Esophagus squamous epithelium (tissue), 5 donors: ENCODE measurements at places on chromosomes 6 and 20.

DNA sequence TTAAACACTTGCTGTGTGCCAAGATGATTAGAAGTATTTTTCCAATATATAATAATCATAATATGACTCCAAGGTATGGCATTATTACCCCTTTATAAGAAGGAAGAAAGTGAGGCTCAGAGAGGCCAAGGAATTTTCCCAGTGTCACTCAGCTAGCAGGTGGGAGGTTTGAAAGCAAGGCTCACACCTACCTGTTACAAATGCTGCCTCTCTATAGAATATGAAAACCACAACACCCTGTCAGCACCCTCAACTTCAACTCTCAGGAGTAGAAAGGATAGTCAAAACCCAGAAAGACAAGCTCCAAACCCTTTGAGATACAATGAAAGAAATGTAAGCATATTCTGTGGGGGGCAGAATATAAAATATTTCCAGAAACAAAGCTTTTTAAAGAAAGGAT is 76.7 kb downstream of the LAMP5 start:
- no peak for DNase-seq

GRCh38 chr6:147958683-147959082 is 384.0 kb upstream of the SASH1 start:
- no peak for DNase-seq

GRCh38 chr6:161660666-161661571 is 387.1 kb upstream of the AGPAT4 start:
- DNase-seq = no peak

- DNase-seq = no peak
These were observed 4.4 kb upstream of the SLC22A7 start for GRCh38 chr6:43293698-43294097.

DNA sequence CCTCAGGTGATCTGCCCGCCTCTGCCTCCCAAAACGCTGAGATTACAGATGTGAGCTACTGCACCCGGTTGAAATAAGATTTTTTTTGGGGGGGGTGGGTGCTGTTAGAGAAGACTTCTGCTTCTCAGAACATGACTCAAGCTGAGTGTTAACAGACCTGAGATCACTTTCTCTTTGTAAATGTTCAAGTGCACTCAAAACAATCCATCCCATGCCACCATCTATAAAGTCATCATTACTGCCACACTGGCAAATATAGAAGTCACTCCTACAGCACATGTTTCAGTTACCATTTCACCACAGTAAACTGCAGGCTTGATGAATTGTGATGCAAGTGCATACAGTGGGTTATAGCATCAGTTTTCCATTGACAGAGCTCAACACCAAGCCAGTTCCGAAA is 9.0 kb downstream of the VPS16 start:
- no peak for DNase-seq

GRCh38 chr6:130600880-130601341 is 226.3 kb upstream of the SMLR1 start:
- no peak for DNase-seq

GRCh38 chr6:43257367-43258145 is 14.3 kb downstream of the TTBK1 start:
- no peak for DNase-seq

DNA sequence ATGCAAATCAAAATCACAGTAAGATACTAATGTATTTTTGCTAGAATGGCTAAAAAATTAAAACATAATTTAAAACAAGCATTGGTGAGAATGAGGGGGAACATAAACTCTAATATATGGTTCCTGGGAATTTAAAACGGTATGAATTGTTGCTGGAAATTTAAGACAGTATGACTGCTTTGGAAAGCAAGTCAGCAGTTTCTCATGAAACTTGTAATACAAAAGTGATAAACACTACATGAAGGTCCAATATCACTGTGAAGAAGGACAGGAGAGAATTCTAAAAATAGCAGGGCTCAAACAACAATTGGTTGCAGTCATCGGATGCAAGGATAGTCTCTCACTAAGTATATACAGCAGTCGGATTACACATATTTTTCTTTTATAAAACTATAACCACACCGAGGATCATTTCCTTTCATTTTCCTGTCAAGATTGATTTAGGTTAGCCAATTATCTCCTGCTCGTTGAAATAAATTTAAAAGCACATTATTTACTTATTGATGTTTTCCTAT is 18.5 kb upstream of the PRSS16 start:
- DNase-seq = no peak

DNA sequence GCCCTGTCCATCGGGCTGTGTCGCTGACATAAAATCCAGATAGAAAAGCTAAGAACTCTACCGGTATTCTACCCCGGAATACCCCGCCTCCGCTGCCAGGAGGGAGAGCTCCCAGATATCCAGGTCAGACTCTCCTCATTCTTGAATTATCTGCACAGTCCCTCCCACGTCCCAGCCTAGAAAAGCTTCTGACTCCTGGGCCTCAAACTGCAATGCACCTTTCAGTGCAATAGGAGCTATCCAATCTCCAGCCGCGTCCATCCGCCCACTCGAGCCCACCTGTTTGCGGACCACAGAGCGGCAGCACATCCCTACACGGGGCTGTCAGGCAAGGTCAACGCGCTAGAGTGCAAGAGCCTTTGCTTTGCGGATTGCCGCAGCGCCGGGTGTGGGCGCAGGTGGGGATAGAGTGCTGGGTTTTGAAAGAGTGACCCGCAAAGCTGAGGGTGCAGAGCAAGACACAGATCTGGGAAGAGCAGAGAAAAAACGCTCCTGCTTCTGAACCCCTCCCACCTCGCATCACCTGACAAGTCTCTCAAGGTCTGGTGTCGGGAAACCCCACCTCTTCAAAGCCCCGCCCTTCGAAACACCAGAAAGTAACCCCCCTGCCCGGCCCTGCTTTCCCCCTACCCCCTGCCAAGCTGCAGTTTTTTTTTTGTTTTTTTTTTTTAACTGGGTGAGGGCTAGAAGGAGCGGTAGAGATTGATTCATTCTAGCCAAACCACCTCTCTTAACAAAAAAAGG is 1.3 kb downstream of the TAPBP start:
- no peak for DNase-seq

GRCh38 chr6:53982366-53983050 is 128.7 kb upstream of the MLIP start:
- DNase-seq = no peak

DNA sequence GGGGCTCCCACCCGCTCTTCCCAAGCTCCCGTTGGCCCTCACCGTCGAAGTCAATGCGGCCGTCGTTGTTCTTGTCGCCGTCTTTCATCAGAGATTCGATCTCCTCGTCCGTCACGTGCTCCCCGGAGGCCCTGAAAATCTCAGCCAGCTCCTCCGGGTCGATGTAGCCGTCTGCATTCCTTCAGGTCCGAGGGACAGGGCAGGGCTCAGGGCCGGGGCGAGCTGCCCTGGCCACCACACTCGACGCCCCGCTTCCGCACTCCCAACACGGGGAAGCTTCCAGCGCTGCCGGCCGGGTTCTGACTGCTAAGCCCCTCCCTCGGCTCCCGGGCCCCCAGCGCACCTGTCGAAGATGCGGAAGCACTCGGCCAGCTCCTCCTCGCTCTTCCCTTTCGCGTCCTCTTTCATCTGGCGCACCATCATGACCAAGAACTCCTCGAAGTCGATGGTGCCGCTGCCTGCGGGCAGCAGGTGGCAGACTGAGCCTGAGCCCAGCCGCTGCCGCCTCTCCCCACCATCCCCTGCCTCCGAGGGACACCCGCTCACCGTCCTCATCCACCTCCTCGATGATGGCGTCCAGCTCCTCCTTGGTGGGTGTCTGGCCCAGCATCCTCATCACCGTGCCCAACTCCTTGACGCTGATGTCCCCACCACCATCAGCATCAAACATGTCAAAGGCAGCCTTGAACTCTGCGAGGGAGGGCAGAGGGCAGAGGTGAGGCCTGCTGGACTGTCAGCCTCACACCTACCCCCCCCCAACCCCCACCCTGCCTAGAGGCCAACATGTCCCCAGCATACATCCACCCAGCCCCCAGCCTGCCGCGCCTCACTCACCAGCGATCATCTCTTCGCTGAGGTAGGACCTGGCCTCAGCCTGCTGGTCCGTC is 2.9 kb downstream of the TNNC2 start:
- DNase-seq = no peak

- no peak for DNase-seq
These were observed 35.8 kb upstream of the PDE10A start for GRCh38 chr6:165698868-165699267.

- no peak for DNase-seq
These were observed 5.9 kb downstream of the MYLK4 start for GRCh38 chr6:2744778-2745177.

DNA sequence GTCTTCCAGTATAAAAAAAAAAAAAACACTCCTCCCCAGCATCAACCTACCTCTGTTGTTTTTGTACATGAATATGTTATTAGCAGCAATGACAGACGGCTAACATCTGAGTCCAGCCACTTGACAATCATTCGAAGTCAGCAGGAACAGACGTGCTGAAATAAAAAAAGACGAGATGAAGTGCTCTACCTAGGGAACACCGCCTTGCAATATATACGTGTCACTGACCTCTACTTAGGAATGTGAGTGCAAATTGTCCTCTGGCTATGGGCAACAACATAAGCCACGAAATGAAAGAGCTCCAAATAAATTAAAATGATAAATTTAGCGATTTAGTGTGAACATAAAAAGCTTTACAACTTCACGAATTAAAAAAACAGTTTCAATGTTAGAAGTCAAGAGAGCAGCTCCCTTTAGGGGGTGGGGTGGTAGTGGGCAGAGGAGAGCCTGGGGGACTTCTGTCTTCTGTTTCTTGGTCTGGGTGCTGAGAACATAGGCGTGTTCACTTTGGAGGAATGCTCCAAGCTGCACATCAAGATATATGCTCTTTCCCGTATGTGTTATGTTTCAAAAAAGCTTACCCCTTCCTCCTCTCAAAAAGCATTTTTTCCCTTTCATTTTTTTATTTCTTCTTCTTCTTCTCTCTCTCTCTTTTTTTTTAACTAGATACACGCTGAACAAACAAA is 23.3 kb downstream of the EDN1 start:
- DNase-seq = no peak

- no peak for DNase-seq
These were observed 3.9 kb downstream of the SLC22A2 start for GRCh38 chr6:160254467-160255312.

GRCh38 chr6:24357336-24358218 is at the start of gene DCDC2:
Gene DCDC2 (minus strand): TSS chr6:24358059. CDS start chr6:24357750, 309 bp downstream.
- DNase-seq = no peak

GRCh38 chr6:24558516-24558915 is 63.7 kb downstream of the ALDH5A1 start:
- no peak for DNase-seq

- no peak for DNase-seq
These were observed 35.8 kb downstream of the THEMIS start for GRCh38 chr6:127865108-127865507.

DNA sequence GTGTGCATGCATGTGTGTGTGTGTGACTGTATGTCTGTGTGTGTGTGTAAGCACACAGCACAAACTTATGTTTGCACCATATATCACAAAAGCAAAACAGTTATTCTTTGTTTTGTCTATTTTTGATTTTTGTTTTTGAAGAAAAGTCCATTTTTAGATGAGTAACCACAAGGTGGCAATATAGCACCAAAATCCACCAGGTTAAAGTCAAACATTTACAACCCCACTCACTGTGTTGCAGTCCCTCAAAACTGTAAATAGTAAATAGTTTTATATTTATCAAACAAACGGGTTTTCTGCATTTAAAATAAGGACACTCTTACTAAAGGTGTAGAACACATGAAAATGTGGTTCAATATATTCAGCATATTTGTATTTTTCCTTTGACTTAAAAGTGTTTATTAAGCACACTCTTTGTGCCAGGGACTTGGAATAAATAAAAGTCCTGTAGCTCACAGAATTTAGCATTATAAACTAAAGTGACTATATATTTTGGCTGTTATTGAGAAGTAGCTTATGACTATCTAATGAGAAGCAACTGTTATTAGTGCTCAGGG is 118.5 kb downstream of the GFRAL start:
- no peak for DNase-seq

- DNase-seq = no peak
These were observed 10.1 kb downstream of the JARID2 start for GRCh38 chr6:15255909-15256395.

- no peak for DNase-seq
These were observed 1.0 kb downstream of the COL20A1 start for GRCh38 chr20:63293871-63294535.
